Activated naive CD4-positive, alpha-beta T cell treated with anti-CD3 and anti-CD28 coated beads, Interleukin-2, amount 50 U/mL, for 72 hours (primary cell): ENCODE measurements at places on chromosomes 13 and 19.
A peak's percentile ranks its signal among the peaks of the same experiment; 100 is the strongest.

DNA sequence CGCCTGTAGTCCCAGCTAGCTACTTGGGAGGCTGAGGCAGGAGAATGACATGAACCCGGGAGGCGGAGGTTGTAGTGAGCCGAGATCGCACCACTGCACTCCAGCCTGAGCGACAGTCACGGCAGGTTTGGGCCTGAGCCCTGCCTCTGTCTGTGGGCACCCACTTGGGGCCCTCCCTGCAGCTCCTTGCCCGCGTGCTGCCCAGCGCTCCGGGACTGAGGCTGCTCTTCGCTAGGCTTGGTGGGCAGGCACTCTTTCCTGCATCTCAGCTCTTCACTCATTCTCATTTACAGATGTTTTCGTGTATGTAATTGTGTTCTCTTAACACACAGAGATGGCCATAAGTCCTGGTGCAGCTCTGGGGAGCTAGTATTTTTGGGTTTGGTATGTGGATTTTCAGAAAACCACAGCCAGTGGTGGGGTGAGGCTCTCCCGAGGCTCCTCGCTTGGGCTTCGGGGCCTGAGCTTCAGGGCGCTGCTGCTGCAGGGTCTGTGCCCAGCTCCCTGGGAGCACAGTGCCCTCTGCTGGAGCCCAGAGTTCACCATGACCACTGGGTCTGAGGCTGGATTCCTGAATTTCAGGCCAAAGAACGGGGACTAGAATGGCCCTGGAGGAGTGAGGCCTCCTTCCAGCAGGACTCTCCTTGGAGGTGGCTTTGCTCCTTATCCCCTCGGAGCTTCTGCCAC, 15.2 kb downstream of the UPF1 start:
- peak; percentile 70 for DNase-seq

GRCh38 chr13:105266615-105267014, 1268.8 kb downstream of the EFNB2 start:
- no peak for DNase-seq

- no peak for DNase-seq
These were observed 35.8 kb downstream of the GGACT start for GRCh38 chr13:100552755-100553154.

- DNase-seq: no peak
These were observed 2.1 kb downstream of the KCNA7 start for GRCh38 chr19:49070416-49070815.

GRCh38 chr19:13401388-13401787, 104.9 kb downstream of the CACNA1A start:
- no peak for DNase-seq

- DNase-seq: no peak
These were observed 63.6 kb downstream of the RGCC start for GRCh38 chr13:41520660-41521630.

GRCh38 chr13:72218966-72219365, 352.0 kb upstream of the DACH1 start:
- DNase-seq: no peak

DNA sequence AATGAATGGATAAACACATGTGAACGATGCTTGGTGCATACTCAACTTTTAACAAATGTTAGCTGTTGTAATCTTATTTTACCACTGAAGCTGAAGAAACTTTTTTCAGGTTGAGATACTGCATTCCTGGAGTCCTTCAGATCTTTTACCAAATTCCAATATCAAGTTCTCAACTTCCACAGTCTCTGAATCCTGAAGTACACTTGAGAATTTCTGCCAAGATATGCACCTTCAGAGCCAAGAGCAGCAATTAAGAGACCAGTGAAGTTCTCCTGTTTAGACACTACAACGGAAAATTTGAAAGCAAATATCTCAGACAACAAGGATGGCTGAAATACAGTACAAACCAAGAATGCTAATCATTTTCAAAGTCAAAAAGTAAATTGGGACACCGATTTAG, 84.6 kb upstream of the MTIF3 start:
- no peak for DNase-seq

DNA sequence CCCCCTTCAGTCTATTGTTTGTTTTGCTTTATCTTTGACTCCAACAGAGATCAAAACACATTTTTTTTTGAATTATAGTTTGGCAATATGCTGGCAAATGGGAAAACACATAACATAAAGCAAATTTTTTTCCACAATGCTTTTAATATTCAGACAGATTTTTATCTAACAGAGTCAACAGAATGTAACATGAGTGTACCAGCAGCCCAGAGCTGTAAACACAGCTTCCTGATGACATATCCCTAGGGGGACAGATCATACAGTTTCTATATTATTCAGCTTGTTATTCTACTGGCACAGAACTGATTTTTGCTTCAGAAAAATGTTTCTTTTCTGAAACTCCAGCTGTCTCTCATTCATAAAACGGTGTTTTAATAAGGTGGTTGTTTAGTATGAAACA, 168.8 kb downstream of the OLFM4 start:
- DNase-seq: no peak

- no peak for DNase-seq
These were observed 255.9 kb downstream of the TBC1D4 start for GRCh38 chr13:75226092-75226491.

DNA sequence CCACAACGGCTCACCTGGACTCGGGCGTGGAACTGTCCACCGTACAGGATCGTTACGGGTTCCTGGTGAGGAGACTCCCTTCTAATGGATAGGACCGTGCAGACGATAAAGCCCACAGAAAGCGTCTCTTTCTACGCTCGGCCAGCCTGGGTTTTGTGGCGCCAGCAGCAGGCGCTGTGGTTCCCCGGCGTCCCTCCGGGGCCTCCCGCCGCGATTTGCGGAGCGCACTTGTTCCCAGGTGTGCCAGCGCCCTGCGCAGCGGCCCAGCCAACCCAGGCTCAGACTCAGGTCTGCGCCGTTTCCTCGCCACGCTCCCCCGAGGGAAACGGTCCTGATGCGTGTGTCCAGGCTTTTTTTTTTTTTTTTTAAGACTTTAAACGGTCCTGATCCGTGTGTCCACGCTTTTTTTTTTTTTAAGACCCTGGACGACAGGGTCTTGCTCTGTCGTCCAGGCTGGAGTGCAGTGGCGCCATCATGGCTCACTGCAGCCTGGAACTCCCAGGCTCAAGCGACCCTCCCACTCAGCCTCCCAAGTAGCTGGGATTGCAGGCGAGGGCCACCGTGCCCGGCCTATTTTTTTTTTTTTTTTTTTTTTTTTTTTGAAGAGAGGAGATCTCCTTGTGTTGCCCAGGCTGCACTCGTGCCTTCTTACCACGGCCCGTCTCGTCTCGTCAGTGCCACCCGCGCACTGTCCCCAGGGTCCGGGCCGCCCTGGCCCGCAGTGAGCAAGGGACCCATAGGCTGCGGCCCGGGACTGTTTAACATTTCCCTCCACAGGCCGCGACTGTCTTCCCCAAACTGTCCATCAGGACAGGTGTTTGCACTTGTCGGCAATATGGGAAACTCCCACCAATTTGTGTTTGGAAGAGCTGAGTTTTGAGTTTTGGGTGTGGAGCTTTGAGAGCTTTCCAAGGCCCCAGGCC, 23.8 kb downstream of the GJA3 start:
- DNase-seq: no peak

DNA sequence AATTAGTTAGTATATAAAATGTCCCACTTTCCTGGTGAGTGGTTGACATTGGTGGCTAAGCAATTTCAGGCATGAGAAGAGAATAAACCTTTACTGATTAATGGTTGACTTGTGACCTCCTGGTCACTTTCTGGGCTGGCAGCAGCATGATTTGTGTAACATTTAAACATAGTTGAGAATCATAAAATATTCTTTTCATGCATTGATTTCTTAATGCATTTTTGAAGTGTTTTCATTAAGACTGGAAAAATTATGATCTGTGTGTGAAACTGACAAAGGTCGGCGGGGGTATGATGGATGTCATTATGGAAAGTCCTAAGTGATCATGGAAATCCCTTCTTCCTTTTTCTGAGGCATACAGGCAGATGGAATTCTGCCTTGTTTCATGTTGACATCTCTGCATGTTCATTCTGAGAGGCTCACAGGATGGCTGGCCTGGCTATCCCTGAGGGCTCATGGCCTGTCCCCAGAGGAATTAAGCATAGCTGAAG, 98.7 kb upstream of the RNF113B start:
- no peak for DNase-seq

DNA sequence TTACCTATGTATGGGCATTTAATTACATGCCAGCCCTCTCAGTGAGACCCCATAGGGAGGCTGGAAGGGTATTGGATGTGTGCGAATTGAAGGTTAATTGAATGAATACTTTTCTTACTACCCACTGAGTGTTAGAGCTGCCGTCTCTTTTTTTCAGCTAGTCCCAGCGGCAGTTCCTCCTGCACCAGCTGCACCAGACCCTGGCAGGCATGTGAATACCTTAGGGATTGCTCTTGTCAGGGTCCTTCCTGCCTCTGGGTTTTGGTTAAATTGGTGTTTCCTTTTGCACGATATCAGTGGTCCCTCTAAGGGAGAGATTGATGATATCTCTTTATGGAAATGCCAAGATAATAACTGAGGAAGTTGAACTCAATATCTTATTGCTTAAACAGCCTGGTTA, 9.8 kb upstream of the CXCL17 start:
- no peak for DNase-seq

GRCh38 chr13:72650051-72650700, 77.3 kb downstream of the MZT1 start:
- DNase-seq: no peak

- no peak for DNase-seq
These were observed 333.4 kb downstream of the ITGBL1 start for GRCh38 chr13:101785858-101786257.

GRCh38 chr13:23810685-23811240, 78.4 kb downstream of the MIPEP start:
- DNase-seq: no peak

GRCh38 chr19:35696835-35697234, 7.5 kb upstream of the ZBTB32 start:
- DNase-seq: no peak

GRCh38 chr19:7519361-7520130, 2.9 kb upstream of the MCOLN1 start:
- DNase-seq: no peak

DNA sequence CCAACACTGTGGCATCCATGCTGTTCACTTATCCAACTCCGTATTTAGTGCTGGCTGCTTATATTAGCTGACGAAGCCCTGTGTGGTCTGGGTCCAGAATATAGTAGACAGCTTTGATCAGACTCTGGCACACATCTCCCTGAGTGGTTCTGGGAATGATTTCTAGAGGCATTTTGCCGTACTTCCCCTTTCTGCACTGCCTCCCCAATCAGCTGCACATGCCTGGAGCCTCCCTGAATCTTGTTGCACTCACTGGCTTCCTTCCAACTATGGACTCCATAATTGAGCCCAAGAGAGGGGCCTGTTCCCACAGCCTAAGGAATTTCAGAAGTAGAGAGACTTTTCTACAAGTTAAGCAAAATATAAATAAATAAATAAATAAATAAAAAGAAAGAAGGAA, 30.4 kb upstream of the PCDH8 start:
- DNase-seq: no peak

- no peak for DNase-seq
These were observed 17.6 kb downstream of the CLPTM1 start for GRCh38 chr19:44972802-44973201.

DNA sequence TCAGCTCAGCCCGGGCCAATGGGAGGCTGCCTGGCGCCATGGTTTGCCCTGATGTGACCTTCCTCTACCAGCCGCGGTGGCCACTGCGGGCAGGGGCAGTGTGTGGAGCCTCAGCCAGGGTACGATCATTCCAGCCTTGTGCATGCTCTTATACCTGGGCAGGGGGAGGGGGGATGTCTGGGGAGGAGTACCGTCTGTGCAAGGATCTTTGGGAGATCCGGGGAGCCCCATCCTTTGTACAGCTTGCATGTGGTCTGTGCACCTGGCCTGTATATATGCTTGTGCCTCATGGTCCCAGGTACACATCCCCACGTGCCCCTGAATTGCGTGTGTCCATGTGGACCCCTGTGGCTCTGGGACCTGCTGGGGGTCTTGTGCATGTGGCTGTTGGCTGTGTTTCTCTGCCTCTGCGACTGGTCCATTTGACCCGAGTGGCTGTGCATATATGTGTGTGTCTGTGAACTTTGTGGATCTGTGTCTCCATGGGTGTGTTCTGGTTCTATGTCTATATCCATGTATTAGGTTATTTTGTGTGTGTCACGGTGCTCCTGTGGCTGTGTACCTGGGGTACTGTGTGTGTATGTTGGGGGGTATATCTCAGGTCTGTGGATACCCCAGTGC, 12.8 kb upstream of the NANOS3 start:
- no peak for DNase-seq

DNA sequence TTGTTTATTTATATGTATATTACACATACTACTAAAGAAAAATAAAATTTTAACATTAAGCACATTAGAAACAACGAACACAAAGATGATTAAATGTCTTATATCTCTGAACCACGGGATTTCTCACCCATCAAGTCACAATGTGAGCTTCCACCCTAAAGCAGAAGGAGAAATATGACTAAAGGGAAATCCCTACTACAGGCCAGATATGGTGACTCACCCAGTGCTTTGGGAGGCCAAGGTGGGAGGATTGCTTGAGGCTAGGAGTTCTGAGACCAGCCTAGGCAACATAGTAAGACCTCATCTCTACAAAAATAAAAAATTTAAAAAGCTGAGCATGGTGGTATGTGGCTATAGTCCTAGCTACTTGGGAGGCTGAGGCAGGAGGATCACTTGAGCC, 24.6 kb downstream of the DCT start:
- DNase-seq: no peak

DNA sequence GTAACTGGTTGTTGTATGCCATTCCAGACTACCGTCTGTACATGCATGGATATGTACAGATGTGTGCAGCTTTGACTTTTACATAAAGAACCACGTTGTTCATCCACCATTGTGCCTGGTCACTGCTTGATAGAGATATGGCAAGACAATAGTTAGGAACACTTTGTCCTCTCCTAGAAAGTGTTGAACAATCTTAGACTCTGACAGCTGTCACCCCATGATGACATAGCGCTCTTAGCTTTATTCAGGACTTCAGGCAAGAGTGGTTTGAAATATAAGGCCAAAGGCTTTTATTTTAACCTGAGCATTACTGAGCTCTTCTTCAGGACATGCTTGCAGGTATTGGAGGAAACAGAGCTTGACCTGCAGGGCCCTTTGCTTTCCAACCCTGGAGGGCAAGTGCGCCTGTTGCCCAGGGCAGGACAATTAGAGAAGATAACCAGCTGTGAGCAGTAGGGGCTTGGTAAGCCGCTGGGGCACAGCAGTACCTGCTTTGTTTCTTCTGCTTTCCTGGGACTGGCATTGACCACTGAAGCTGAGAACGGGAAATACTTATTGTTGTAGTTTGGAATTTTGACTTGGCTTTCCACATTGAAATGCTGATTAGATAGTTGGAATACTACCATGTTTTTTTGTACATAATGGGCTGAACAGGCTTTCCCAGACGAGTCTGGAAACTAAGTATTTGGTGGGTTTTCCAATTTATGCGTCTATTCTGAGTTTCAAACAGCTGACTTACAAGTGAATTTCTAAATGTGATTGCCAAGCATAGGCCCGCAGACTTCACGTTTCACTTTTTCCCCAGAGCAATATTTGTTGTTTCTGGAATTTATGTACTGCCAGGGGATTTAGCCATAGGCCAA, 51.1 kb downstream of the GARRE1 start:
- no peak for DNase-seq

- DNase-seq: no peak
These were observed 2.8 kb downstream of the FAM124A start for GRCh38 chr13:51225029-51225428.

GRCh38 chr13:108924541-108924940, 295.1 kb downstream of the MYO16 start:
- no peak for DNase-seq

GRCh38 chr19:1252221-1252820, 3.9 kb downstream of the MIDN start:
- DNase-seq: peak; percentile 90

GRCh38 chr13:94267581-94268366, 211.7 kb downstream of the DCT start:
- no peak for DNase-seq

GRCh38 chr13:107534548-107534947, 680.8 kb downstream of the LIG4 start:
- no peak for DNase-seq
